ENCODE measurements at places on chromosomes 7 and 10.

GRCh38 chr7:138004936-138005335 is 3.0 kb upstream of the CREB3L2 start:
- DNase-seq, result no peak

GRCh38 chr7:87047-87446 is 105.3 kb upstream of the FAM20C start:
- peak; percentile 16 for DNase-seq

GRCh38 chr10:130416334-130417150 is 280.4 kb downstream of the GLRX3 start:
- no peak for DNase-seq

DNA sequence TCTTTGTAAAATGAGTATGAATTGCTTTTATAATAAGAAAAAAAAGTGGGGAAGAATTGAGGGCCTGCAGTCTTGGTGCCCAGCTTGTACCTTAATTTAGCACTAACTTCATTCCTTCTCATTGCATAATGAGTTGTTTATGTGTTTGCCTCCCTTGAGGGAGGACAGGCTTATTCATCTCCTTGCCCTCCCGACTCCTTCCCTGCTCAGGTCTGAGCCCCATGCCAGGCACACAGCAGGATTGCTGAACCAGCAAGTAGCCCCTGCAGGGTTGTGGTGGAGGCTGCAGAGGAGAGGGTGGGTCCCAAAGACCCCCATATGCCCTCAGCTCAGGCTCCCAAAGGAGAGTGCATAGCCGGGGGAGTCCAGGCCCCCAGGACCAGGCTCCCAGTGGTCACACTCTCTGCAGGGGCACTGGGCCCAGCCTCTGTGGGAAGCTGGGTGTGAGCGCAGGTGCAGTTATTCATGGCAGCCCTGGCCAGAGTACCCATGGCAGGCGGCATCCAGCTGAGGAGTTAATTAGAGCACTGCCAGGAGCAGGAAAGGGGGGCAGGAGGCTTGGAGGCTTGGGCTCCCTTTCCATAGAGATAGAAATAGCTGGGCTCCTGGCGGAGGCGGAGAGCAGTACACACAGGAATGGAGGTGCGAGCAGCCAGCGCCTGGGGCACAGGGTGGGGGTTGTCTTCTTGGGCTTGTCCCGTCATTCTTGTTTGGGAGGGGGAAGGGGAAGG is 28.2 kb upstream of the GOLGA7B start:
- no peak for DNase-seq

DNA sequence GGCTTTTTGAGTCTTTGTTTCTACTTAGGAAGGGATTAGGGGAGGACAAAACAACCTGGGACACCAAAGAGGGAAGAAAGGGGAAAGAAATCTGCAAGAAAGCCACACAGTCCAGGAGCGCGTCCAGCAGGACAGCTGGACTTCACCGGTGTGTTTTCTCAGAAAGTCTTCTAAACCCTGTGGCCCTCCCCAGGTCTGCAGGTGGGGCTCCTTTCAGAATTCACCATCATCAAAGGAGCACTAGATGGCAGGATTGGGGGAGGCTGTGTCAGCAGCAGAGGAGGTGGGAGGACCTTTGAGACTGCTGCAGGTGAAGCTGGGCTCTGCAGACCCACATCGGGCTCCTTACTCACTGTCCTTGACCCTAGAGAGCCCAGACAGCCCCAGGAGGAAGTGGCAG is 13.9 kb upstream of the DRGX start:
- DNase-seq, result no peak

DNA sequence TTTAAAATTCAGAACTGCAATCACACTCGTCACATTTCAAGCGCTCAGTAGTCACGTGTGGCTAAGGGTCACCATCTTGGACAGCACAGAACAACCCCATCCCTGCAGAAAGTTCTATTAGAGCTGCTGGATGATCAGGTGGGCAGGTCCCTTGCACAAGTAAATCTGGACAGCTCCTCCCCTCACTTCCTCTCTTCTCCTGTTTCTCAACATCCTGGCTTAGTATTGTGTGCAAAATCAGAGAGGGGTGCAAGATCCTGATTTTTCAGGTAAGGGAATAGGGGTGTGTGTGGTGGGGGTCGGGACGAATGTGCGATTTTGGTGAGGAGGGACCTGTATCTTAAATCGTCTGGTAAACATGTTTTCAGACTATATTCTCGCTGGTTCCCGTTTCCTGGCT is at the start of gene GIMAP4:
TSS of gene GIMAP4 (plus strand) at position 222 of the 400 bp plus-strand sequence. CDS start 2,512 bp downstream, outside the sequence.
- no peak for DNase-seq

DNA sequence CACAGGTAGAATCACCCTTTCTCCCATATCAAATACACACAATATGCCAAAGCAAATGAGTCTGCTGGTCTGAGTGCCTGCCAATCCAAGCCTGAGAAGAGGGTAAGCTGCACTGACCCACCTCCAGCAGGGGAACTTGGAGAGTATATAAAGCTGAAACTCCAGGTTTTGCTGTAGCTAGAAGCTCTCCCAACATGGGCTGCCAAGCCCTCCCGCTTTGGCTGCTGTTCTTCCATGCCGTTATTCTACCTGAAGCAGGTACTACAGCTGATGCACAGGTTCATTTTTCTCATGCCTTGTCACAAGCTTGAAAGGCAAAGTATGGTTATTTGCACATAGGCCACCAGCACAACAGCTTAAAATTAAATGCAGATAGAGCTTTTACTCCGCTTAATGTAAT is 21.5 kb upstream of the C10orf120 start:
- DNase-seq, result no peak

DNA sequence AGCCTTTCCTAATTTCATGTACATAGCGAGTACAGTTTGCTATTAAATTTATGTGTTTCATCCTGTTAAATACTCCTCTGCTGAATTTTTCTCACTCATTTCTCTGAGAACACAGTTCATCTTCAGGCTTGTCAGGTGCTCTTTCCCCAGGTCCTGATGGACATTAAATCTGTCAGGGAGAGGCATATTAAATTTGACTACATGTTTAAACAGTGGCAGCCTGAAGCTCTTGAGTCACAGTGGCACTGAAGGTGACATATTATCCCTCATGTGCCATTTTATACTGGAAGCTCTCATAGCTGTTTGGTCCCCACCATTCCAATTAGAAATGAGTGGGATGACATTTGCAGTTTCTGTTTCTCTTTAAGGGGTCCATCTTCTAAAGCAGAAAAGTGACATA is 1089.6 kb upstream of the SORCS1 start:
- DNase-seq, result no peak

DNA sequence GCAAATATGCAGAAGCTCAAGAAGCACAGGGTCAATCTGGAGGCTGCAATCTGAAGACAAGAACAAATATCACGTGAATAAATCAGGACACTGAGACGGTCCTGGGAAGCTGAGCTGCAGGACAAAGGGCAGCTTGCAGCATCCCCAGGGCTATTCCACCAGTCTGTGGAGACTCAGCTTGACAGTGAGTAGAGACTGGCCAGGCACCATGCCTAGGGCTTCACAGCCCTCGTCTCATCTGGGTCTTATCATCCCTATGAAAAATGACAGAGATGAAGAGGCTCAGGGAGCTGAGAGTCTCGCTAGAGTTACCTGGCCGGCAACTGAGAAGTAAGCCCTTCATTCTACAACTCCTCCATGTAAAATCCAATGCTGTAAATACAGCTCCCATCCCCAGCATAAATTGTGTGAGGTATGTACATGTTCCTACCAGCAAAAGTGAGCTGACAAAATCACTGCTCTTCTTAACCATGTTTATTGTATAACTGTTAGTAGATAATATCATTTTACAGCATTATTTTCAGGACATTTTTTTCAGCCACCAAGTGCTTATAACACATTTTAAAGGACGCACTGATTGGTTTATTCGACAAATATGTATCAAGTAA is 186.6 kb upstream of the IGFBP3 start:
- no peak for DNase-seq

DNA sequence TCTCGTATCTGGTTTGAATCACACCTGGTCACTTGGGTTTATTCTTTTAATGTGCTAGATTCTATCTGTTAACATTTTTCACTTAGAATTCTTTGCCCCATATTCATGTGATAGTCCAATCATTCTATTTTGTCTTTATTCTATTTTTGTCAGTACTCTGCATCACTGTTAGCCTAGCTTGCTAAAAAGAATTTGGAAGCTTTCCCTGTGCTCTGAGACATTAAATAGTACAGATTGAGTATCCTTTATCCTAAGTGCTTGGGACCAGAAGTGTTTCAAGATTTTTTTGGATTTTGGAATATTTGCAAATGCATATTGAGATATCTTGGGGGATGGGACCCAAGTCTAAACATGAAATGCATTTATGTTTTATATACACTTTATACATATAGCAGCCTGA is 51.0 kb downstream of the RALA start:
- no peak for DNase-seq

- peak; percentile 12 for DNase-seq
These were observed 98.2 kb downstream of the TNS3 start for GRCh38 chr7:47483604-47484273.

DNA sequence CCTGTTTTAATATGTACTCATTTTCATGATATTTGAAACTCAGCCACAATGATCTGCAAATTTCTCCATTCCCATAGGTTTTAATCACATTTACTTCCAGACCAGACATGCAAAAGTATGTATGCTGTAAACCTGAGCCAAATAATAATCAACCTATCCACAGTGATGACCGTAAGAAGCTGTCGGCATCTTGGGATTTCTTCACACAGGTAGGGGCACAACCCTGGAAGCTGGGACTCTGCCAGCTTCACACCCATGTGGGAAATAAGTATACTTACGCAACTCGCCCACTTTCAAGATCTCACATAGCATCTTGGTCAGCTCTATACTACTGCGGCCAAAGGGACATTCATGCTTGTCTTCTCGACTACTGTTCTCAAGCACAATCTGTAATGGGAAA is 352.3 kb downstream of the ELMO1 start:
- no peak for DNase-seq

GRCh38 chr7:85119934-85120333 is 66.9 kb downstream of the SEMA3D start:
- no peak for DNase-seq

GRCh38 chr7:150945171-150945852 is 32.8 kb downstream of the KCNH2 start:
- DNase-seq, result no peak

DNA sequence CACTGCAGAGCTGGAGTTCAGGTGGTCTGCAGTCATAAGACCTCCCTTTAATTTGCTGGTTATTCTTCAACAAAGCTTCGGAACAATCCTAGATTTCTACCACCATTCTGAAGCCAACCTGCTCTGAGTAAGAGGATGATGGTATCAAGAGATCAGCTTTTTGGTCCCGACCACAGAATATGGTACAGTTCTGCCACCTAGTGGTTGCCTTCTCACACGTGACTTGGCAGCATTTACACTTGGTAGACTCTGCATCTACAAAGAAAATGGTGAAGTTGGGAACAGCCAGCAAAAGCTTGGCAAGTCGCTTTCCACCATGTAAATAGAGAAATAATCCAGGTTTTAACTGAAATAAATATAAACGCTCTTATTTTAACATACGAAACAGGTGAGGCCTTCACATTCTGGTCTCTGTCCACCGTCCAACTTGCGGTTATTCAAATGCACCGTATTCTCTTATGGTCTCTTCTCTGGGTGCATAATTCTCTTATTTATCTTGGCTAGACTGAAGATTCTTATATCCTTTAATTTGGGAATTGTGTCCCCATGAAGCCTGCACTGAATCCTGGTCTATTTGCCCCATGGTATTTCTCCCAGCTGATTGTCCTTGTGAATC is 173.9 kb upstream of the GRM3 start:
- DNase-seq, result peak; percentile 64

Measured in NCI-H2171 treated with DMSO at 0.1 percent for 48 hours (cell line).